Stimulated activated CD4-positive, alpha-beta T cell treated with anti-CD3 and anti-CD28 coated beads, Interleukin-4, amount 100 ng/mL, for 1 hour (primary cell): ENCODE measurements at places on chromosomes 6 and 20.

DNA sequence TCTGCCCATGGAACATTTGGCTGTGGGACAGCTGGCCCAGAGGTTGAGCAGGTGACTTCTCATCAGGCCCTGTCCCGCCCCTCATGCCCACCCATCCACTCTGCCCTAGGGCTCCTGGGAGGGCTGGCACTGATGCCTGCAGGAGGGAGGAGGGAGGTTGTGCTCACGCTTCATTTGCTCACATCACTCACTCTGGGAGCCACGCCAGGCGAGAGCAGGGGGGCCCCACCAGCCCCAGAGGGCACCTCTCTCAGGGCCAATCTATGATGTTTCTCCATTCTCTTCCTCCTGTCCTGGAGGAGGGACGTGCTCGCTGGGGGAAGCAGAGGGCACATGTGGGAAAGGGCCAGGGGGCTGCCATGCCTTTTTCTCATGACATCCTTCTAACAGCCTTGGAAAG is 10.9 kb upstream of the GLP1R start:
- DNase-seq = no peak

- DNase-seq = no peak
Measured at GRCh38 chr20:23477223-23477622, 13.7 kb upstream of the CST8 start.

GRCh38 chr6:111894951-111895350 is 21.7 kb upstream of the FYN start:
- no peak for DNase-seq

GRCh38 chr6:125793863-125794262 is 3.1 kb downstream of the NCOA7 start:
- DNase-seq = no peak

GRCh38 chr20:47620808-47621805 is 119.4 kb downstream of the NCOA3 start:
- no peak for DNase-seq

GRCh38 chr20:58707770-58708169 is 15.2 kb downstream of the NPEPL1 start:
- no peak for DNase-seq

DNA sequence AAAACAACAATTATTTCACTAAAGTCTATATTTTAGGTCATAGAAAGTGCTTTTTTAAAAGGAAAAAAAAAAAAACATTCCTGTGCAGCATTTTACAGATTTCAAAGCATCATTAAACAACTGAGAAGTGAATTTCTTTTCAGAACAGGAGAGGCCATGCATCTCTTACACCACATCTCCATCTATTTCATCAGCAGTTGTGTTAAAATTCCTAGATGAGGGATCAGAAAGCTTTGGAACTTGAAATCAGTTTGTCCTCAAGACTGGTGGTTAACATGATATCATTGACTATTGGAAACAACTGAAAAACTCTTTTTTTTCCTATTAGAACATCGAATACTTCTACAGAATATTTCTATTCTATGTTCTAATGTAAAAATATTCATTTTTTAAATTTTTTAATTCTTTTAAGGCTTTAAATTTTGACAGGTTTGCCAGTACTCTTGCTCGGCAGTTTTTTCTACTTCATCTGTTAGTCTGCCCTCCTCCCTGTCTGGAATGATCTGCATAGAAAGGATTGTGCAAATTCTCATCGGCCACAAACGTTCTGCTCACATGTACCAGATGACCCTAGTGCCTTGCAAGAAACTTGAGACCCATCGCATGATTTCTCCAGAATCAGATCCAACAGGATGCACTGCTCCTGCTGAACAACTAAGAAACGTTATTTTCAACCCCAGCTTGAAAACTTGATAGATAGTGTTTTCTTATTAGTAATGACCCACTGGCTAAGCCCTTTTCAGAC is 411.0 kb upstream of the AGPAT4 start:
- DNase-seq = no peak

DNA sequence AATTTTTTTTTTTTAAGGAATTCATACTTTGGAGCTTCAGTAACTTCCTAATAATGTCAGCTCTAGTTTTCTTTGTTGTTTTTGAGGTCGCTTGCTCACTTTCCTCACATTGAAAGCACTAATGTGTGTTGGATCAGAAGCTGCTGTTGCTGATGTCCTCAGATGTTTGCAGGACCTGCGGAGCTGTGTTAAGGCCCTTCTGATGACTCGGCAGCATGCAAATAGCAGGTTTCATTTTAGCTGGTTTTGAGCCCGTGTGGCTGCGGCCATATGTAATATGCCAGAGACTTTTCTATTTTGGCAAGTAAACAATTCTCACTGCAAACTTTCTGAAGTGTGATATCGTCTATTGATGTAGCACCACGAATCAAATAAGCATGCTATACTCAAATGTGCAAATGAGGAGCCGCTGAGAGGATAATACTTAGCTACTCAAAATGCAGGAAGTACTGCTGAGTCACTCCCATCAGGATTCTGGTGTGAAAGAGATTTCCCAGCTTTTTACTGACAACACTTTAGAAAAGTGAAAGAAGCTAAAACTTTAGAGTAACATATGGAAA is 187.8 kb downstream of the SASH1 start:
- DNase-seq = no peak

GRCh38 chr6:105608711-105609374 is 206.0 kb upstream of the PREP start:
- DNase-seq = no peak

DNA sequence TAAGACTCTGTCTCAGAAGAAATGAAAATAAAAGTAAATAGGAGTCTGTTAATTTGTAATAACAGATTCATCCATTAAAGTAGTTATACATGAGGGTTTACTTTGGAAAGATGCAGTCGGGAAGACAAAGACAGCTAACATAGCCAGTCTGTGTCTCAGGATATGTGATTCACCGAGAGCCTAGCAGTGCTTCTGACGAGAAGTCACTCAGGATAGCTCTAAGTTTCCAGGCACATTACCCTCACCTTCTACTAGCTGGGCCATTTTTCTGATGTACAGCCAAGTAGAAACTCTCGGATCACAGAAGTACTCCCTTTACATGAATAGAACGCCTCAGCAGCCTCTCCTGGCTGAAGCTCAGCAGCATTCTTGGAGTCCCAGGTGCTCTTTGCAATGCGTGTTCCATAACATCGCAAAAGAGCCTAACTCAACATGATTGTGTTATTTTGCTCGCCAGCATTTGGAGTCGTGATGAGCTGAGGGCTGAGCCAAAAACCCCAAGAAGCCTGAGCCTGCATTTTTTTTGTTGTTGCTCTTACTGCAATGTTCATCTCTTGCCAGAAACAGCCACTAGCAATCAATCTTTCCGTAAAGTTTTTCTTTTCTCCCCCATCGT is 22.4 kb upstream of the TASP1 start:
- DNase-seq = no peak

DNA sequence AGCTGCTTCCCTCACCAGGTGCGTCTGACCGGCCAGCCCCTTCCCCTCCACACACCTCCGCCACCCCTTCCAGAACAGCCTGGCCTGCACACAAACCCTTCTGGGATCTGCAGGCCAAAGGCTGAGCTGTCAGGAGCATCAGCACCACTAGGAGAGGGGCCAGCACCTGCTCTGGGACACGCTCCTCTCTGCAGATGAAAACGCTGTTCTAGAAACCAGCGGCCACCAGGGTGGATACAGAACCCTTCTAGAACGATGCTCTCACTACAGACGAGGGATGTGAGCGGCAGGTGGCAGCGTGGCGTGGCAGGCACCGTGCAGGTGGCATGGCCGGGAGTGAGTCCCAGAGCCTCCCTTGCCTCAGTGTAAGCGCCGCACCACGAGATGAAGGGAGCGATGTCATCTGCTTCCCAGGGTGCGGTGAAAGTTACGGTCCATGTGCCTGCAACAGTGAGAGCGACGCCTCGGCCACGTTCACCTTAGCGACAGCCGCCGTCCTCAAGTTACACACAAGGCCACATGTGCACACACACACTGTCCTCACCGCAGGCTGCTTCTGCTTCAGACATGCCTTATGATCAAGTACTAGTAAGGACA is 53.6 kb downstream of the TAF4 start:
- DNase-seq = no peak

GRCh38 chr6:133817460-133818047 is 71.4 kb upstream of the TCF21 start:
- peak; percentile 49 for DNase-seq

DNA sequence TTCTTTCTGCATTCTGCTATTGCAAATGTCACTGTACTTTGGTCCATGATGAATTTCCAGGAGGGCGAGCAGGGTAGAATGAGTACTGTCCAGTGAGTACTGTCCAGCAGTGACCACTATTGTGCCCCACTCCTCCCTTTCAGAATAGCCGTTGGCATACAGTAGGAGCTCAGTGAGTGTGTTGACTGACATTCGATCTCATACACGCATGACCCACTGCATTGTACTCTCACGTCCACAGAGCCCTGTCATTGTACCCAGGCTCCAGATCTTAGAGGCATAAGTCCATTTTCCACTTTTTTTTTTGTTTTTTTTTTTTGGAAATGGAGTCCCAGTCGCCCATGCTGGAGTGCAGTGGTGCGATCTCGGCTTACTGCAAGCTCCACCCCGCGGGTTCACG is 8.2 kb downstream of the DYNLRB1 start:
- no peak for DNase-seq

DNA sequence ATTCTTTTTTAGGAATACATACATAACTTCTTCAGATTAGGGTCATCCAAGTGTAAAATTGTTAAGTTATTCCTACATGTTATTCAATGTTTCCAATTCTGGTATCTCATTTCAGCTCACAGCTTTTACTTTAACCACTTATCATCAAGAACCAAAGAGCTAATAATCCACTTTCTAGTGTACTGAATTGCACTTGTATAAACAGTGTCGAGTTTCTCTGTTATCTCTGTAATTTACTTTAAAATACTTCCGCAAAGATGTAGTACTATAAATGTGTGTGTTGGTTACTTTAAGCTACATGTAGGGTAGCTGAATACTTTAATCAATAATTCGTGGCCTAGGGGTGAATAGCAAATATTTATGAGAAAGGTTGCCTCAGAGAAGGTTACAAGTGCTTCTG is 8.8 kb upstream of the GJA1 start:
- no peak for DNase-seq
